ENCODE measurements at places on chromosomes 16 and 17.

DNA sequence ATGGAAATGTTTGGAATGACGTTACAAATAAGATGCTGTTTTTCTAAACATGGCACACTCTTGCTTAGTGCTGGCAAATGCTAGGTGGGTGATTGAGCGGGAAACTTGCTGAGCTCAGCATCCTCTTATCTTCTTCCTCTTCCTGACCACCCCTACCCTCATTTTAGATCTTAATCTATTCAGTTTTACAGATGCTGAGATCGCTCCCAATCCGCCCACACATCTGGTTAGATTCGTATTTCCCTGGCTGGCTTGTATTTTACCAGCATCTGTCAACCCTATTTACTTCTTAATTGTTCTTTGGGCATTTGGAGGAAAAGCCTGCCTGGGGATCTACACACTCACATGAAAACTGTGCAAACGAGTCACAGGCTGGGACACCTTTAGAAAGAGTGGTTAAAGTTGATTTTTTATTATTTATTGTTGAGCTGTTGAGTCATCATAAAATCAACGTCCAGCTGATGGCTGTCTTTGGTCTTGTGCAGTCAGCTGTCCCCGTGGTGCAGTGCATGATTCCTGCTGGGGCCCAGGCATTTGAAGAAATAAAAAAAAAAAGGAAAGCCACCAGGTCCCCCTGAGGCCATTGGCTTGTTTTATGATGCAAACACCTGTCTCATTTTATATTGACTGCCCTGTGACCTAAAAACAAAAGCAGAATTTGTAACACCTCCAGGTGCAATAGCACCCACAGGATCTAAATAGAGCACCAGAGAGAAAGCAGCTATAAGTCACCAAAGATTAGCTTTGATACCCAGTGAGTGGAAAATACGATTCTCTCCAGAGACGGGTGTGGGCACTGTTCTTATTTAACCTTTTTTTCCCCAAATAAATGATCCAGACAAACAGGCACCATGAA lies 258.6 kb downstream of the HS3ST3B1 start:
- DNase-seq = no peak

DNA sequence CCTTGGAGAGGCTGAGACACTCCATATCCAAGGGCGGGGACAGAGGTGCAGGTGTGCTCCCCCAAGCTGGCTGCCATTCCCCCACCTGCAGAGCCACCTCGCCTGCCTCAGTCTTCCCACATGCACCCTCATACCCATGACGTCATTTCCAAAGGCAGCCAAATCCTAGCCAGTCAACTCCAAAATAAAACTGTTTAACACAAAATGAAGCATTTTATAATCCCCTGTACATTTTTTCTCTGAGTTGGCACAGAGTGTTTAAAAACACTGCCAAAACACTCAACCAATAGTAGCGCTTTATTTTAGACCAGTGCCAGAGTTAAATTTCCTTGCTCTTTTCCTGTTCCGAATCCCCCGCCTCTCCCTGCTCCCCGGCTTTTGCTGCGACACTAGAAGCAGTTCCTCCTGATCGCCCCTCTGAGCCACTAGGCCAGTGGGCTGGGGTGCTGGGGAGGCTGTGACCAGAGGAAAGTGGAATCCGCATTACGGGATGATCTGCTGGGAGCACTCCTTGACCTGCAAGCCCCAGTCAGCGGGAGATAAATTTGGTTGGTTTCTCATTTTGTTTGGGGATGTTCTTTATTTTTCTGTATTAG lies 139.5 kb downstream of the ZNF423 start:
- no peak for DNase-seq

- DNase-seq = peak; percentile 96
These were observed 60.5 kb downstream of the CREBBP start for GRCh38 chr16:3819746-3820724.

DNA sequence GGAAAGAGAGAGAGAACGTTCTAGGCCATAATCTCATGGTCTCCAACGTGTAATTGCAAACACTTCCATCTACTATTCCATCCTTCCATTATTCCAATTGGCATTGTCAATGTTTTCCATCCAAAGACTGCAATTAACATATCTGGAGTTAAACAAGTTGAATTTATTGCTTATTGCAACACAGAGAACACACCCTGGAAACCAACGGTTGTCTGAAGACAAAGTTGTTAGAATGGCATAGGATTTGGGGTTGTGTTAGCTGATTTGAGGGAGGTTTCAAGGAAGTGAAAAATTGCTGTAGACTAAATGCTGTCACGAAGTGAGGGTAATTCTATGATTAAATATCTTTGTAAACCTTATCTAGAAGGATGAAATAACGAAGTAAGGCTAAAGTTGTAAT lies 178.8 kb downstream of the CNTNAP4 start:
- DNase-seq = no peak

DNA sequence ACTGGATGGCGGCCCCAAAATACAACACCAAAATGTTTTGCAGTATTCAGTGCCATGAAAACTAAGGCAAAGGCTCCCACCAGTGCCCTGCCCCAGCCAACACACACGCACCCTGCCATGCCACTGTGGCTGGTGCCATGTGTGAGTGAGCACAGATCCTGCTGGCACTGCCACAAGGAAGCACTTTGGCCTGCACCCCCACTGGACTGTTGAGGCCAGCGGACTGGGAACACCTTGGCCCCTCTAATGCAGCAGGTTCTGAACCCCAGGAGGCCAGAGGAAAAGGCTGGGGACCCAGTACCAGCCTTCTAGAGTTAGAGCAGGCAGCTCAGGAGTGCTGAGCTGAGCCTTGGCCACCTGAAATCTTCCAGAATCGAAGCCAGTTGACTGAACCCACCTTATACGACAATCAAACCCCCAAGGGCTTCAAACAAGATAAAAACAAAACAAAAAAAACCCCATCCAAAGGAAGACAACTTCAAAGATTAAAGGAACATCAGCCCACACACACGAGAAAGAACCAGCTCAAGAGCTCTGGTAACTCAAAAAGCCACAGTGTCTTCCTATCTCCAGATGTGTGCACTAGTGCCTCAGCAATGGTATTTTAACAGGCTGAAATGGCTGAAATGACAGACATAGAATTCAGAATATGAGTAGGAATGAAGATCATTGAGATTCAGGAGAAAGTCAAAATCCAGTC lies 21.5 kb downstream of the NLRP1 start:
- no peak for DNase-seq

GRCh38 chr17:43774304-43775250 lies 4.2 kb downstream of the DUSP3 start:
- no peak for DNase-seq

DNA sequence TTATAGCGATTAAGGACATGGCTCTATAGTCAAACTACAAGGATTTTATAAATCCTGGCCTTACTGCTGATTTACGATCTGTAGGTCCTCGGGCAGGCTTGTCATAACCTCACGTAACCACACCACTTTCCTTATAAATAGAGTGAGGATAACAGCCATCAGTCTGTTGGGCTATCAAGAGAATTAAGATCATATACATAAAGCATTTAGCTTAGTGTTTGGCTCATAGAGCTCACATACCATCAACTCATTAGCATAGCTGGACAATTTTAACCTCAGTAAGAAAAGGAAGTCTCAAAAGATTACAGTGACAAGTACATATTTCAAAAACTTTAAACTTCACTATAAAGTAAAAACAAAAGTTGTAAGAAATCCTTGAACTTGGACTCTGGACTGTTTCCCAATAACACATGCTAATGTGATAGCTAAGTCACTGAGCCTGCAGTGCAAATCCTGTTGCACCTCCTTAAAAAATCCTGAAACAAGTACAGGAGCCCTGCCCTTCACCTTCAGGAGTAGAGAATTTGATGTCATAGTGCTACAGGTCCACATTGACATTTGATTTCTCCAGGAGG lies 20.8 kb upstream of the CLEC3A start:
- DNase-seq = no peak

DNA sequence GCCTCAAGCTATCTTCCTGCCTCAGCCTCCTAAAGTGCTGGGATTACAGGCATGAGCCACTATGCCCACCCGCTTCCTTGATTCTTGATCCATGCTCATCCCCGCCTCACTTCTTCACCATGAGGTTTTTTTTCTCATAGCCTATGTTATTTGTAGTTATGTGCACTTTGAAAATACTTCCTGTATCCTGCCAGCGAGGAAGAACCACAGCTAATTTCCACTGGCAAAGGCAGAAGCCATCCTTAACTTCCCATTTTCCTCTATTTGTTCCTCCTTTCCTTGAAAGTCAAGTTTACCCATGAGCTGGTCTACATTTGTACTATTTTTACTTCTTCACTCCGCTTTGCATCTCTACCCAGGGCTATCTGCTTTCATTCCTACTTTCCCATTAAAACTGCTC lies 189.7 kb upstream of the ZFHX3 start:
- no peak for DNase-seq

DNA sequence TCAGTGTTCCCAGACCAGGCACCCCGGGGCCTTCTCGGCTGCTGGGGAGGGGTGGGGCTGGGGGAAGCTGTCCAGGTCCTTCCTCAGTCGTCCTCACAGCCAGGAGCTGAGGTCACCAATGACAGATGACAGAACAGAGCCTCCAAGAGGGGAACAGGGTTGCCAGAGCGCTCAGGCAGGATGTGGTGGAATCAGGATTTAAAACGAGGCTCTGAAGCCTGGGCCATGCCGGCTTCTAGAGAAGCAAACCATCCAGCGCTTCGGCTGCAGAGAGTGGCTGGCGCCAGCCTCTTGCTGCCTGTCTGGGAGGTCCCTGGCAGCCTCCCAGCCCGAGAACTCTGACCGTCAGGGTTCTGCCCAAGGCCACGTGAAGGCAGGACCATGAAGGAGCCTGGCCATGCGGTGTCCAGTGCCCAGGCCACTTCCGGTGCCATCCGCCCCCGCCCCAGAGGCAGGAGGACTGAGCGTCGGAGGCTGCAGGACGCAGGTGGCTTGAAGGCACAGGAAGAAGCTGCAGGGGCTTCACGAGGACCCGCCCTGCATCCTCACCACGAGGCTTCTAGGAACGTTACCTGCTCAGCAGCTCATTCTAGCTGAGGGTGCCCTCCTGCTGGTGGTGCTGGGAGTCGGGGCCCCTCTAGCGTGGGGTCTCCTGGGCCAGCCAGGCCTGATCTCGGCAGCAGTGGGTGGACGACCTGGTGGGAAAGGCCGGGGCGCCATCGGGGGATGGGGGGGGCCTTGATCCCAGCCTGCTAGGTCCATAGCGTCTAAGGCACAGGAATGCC lies 78.5 kb downstream of the KLHDC4 start:
- no peak for DNase-seq

GRCh38 chr16:52254746-52255145 lies 292.2 kb downstream of the TOX3 start:
- DNase-seq = no peak

- peak; percentile 66 for DNase-seq
These were observed 45.2 kb downstream of the XPO6 start for GRCh38 chr16:28166394-28167208.

GRCh38 chr16:1057252-1057932 lies 15.2 kb upstream of the SSTR5 start:
- DNase-seq = no peak

GRCh38 chr17:31608659-31609254 lies 217.3 kb downstream of the RAB11FIP4 start:
- no peak for DNase-seq

GRCh38 chr16:4057439-4057877 lies 58.8 kb downstream of the ADCY9 start:
- DNase-seq = no peak

DNA sequence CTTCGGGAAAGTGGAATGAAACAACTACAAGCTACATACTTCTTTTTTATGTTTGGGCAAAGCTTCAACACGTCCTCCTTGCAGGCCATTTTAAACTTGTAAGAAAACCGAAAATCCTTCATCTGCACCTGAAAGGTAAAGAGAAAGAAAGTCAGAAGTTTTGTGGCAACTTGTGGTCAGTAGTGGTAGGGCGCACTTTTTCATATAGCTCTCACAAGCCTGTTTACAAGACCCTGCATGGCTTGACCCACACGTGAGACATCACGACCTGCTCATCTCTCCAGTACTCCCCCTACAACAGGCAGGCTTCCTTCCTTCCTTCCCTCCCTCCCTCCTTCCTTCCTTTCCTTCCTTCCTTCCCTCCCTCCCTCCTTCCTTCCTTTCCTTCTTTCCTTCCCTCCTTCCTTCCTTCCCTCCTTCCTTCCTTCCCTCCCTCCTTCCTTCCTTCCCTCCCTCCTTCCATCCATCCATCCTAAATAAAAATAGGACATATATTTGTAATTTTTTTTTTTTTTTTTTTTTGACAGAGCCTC lies 48.7 kb upstream of the CLEC18B start:
- no peak for DNase-seq

DNA sequence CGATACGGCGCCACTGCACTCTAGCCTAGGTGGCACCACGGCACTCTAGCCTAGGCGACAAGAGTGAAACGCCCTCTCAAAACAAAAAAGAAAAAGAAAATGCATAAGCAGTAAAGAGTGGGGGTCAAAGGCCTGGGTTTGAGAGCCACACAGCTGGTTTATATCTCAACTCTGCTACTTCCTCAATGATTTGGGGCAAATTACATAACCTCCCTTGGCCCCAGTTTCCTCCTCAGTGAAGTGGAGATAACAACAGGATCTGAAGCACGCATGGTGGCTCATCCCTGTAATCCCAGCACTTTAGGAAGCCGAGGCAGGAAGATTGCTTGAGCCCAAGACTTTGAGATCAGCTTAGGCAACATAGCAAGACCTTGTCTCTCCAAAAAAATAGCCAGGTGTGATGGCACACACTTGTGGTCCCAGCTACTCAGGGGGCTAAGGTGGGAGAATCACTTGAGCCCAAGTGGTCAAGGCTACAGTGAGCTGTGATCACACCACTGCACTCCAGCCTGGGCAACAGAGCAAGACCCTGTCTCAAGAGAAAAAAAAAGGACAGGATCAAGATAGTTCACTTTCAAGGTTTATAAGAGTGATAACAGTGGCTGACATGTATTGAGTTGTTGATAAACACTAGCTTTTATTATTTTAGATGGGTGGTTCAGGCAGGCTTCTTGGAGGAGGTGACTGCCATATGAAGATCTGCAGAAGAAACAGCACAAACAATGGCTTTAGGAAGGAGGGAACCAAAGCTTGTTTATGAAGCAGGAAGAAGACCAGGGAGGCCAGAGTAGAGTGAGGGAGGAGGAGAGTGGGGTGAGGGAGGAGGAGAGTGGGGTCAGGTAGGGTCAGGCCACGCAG lies 8.5 kb upstream of the COG1 start:
- no peak for DNase-seq

DNA sequence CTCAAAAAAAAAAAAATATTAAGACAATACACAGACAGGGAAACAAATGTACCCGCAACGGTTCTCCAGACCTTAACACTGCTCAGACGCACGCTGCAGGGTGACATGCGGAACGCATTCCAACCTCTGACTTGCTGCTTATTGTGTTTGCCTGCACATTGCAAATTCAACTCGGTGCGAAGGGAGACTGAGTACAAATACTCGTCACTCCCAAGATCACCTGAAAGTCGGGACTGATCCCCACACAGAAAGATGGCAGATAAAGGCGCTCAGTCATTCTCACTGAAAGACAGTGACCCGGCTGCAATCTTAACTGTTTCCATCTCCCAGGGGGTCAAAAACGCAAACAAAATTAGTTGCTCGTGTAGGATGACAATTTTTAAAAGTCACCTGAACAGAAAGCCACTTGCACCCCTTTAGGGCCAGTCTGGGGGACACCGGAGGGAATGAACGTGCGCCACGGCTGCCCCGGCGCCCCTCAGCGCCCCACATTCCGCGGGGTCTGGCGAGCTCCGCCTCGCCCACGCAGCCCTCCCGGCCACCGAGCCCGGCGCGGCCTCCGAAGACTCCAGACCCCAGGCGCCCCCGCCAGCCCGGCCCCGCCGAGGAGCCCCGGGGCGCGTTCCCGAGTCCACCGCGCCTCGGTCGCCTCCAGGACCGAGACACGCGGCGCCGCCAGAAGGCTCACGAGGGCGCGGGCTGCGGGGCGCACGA lies 589 bp downstream of the CLCN7 start:
- no peak for DNase-seq

All from astrocyte of the spinal cord (primary cell).